Hematopoietic multipotent progenitor cell treated with erythropoietin and hydrocortisone succinate and interleukin-3 and kit ligand, for 15 days (in vitro differentiated cells): ENCODE measurements at places on chromosomes 16 and 17.
A peak's percentile ranks its signal among the peaks of the same experiment; 100 is the strongest.

DNA sequence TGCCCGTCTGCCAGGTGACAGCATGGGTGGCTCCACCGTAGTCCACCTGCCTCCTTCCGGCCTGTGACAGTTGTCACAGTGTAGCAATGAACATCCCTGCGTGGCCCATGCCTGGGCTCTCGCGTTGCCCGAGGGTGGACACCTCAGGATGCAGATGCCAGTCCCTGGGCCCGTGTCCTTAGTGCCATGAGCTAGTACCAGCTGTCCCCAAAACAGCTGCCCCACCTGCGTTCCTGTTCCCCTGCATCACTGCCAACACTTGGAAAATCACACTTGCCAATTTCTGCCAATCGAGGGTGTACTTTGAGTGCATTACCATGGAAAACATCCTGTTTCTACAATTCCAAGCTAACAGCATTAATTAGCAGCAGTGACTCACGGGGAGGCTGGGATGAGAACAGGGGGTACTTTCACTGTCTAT is 9.0 kb upstream of the C16orf95 start:
- no peak for DNase-seq

- no peak for DNase-seq
Observed at GRCh38 chr16:84161801-84162200, 16.7 kb downstream of the DNAAF1 start.

- no peak for DNase-seq
Observed at GRCh38 chr17:68107373-68107772, 71.8 kb downstream of the KPNA2 start.

GRCh38 chr16:15949210-15950160 is at the start of gene ABCC1:
TSS of gene ABCC1 (plus strand) at chr16:15949616. CDS start at chr16:15949752, 136 bp downstream.
- DNase-seq = peak; percentile 61

GRCh38 chr17:55264645-55265298 is at the start of gene HLF:
TSS of gene HLF (plus strand) at chr17:55264960. CDS start at chr17:55265485, 525 bp downstream.
- peak; percentile 70 for DNase-seq

DNA sequence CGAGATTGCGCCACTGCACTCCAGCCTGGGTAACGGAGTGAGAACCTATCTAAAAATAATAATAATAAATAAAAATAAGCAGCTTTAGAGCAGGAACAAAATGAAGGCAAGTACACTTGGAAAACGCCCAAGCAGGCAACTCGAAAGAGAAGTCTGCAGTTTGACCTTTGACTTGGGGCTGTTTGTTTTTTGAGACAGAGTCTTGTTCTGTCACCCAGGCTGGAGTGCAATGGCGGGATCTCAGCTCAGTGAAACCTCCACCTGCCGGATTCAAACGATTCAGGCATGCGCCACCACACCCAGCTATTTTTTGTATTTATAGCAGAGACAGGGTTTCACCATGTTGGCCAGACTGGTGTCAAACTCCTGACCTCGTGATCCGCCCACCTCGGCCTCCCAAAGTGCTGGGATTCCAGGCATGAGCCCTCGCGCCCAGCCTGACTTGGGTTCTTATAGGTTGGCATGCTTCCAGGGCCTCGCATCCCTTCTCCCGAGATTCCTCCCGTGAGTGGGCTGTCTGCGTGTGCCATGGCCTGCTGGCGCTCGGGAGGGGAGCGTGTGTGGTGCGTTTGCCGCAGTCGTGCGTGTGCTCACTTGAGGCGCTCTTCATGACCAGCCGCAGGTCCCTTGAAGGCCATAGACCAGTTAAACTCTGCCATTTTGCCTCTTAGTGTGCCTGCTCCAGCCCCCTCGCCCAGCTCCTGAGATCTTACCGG is 18.4 kb upstream of the UBE2I start:
- DNase-seq = no peak

DNA sequence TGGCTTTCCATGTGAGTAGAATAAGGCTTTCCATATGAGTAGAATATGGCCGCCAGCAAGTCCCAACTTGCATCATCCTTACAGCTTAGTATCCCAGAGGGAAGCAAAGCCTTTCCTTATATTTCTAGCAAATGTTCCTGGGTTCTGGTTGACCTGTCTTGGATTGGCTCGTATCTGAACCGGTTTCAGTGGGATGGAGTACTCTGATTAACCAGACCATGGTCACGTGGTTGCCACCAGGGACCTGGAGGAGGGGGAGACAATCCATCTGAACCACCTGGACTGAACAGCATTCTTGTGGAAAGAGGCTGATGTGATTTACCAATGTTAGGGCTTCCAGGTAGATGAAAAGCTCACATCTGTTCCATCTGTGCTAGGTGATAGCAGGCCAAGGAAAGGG is 89.0 kb downstream of the SHISA6 start:
- DNase-seq = no peak

- DNase-seq = no peak
Observed at GRCh38 chr16:25256695-25257469, 763 bp downstream of the ZKSCAN2 start.

GRCh38 chr17:32015245-32016013 is 8.2 kb downstream of the LRRC37B start:
- no peak for DNase-seq

DNA sequence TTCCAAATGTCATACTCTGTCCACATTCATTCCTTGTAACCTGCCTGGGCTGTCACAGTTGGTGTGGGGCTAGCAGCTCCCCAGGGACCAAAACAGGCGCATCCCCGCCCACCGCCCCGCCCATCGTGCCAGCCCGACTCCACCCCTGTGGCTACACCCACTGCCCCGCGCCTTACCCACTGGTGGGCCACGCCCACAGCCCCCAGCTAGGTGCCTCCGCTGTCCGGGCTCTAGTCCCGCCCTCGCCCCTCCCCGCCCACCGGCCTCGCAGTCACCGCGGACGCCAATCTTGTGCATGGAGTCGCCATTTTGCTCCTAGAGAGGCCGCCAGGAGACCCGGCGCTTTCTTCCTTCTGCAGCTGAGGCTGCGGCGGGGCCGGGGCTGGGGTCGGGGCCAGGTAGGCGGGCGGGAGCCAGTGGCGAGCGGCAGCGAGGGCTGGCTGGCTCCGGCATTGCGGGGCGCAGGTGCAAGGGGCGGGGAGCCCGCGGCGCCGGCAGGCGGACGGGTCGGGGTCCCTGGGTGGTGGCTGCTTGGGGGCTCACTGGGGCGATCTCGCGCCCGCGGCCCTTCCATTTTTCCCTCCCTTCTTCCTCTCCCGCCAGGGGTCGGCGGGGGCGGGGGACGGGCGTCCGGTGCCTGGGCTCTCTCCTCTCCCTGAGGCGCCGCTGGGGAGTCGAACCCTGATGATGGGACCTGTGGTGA is at the start of gene PRPSAP2:
PRPSAP2 (plus strand) TSS at position 268 of the 703 bp plus-strand sequence. CDS start 7,703 bp downstream, outside the sequence.
- peak; percentile 96 for DNase-seq

GRCh38 chr16:70331588-70332358 is 14.9 kb upstream of the DDX19A start:
- DNase-seq = no peak

GRCh38 chr17:57407287-57408070 is 151.2 kb downstream of the MSI2 start:
- no peak for DNase-seq

DNA sequence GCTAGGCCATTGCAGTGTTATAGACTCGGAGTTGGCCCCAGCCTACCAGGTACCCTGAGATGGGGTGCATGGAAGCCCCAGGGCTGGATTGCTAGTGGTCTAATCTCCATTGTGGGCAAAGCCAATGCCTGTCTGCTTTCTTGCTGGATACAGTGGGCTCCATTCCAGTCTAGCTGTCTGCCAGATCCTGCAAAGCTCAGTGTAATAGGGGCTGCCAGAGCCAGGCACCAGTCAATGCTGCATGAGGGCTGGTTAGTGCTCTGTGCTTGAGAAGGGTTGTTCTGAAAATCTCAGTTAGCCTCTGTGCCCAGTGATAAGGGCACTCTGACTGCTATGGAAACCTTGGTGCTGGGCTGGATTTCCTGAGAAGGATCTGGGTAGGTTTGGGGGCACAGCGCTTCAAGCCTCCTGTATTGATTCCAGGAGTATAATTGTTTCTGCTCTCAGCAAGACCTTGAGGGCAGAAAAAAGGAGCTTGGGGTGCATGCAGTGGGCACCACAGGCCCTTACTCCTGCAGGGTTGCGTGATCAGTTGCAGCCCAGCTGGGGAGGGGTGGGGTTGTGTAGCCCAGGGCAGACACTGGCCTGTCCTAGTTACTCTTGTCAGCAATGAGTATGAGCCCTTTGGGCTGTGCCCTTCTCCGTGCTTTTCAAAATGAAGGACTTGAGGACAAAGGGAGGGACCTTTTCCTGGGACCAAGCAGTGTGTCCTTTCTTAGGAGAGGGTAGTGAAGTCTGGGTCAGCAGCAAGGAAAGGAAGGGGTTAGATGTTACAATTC is 19.0 kb downstream of the SMPD3 start:
- no peak for DNase-seq

GRCh38 chr17:68734931-68735330 is 133.8 kb upstream of the FAM20A start:
- DNase-seq = no peak

- no peak for DNase-seq
Observed at GRCh38 chr16:47424846-47425245, 36.0 kb downstream of the ITFG1 start.

GRCh38 chr16:9610727-9611126 is 519.3 kb downstream of the HAPSTR1 start:
- DNase-seq = no peak

GRCh38 chr17:59764292-59764741 is 56.9 kb downstream of the VMP1 start:
- DNase-seq = no peak

GRCh38 chr16:86570558-86571529 is 4.2 kb downstream of the FOXC2 start:
- DNase-seq = no peak

DNA sequence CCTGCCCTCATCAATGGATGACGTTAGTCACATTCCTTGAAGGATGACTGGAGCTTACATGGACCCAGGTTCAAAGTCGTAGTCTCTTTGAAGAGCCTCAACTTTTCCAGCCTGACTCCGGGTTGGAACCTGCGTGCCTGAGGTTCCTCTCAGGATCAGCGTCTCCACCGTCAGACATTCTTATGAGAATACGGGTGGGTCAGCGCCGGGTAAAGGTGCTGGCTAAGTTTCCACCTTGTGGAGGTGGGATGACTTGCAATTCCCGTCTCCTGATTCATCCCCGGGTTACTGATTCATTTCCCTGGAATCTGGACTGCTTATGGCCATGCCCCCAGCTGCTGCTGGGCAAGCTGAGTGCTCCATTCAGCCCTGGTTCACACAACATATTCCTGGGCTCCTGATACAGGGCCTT is 38.9 kb upstream of the CMIP start:
- DNase-seq = no peak

GRCh38 chr17:60049936-60050335 is 28.8 kb downstream of the HEATR6 start:
- DNase-seq = no peak

GRCh38 chr17:8044819-8045810 is 6.3 kb downstream of the ALOX15B start:
- DNase-seq = no peak

- no peak for DNase-seq
Observed at GRCh38 chr17:52147872-52148271, 10.6 kb downstream of the CA10 start.

- DNase-seq = no peak
Observed at GRCh38 chr17:64658931-64659330, 3.2 kb downstream of the SMURF2 start.

- no peak for DNase-seq
Observed at GRCh38 chr17:78383725-78384471, 5.4 kb downstream of the PGS1 start.

DNA sequence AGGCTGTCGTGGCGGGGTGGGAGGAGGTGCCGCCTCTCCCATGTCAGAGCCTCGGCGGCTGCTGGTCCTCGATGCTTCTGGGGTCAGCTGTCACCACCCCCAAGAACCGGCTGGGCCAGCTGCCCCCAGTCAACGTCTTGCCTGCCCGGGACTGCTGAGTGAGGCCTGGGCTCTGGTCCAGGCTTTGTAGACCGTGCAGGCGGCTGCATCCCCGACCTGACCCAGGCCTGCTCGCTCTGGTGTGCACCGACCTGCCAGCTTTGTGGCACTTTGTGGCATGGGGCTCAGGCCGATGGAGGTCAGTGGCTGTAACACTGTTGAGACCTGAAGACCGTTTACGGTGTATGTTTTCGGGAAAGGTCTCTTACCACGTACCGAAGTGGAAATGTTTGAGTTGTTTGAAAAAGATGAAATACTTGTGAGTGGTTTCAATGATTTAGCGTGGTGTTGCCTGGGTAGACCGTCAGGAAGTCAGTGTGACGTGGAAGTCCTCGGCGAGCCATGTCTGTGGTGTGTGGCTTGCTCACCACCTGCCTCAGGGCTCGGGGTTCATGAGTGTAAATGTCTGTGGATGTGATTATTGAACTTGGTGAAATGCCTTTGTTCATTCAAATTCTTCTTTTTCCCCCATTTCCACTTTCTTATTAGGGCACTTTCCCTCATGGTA is 53.2 kb upstream of the ZNF750 start:
- DNase-seq = no peak

DNA sequence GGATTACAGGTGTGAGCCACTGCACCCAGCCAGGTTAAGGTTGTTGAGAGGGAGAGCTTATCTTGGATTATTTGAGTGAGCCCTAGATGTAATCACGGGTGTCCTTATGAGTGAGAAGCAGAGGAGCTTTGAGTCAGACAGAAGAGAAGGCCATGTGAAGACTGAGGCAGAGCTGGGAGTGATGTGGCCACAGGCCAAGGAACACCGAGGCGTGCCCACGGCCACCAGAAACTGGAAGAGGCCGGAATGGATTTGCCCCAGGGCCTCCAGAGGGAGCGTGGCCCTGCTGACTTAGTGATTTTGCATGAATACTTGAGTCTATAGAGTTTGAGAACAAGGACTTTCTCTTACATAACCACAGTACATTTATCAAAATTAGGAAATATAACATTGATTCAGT is 137.7 kb downstream of the RPTOR start:
- no peak for DNase-seq

- DNase-seq = no peak
Observed at GRCh38 chr17:15398291-15398690, 56.9 kb upstream of the TEKT3 start.

DNA sequence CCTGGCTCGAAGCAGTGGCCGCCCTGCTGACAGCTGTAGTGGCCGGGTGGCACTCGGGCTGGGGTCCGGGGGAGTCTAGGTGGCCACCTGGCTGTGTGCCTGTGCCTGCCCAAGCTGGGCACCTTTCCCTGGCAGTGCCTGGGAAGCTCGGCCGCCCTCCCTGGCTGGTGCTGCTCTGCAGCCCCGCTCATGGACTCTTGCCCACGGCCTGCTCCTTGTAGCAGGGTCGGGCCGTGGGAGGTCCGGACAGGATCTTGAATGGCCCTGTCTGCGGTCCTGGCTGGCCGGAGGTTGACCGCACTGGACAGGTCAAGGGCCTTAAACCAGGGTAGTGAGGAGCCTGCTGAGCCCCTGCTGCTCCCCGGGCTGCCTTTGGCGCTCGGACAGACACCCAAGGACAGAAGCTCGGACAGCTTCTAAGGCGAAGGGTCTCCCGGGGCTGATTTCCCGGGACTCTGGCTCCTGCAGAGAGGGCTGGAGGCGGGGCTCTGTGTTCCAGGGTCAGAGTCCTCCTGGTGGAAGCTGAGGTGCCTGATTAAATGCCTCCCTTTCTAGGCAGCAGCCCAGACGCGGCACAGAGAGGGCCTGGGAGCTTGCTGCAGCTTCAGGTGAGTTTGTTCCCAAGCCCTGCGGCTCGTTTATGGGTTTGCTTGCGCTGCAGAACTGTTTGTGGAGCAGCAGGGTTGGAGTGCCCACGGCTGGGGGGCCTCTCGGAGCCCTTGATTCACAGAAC is 6.0 kb downstream of the CAPN15 start:
- DNase-seq = no peak
